Upper lobe of left lung (tissue), 6 donors: ENCODE measurements at places on chromosomes 2 and 18. TPM values are rescaled to one million over a fixed set of nuclear protein-coding genes. Genes with fewer than 3 reads are reported as not detected.

Gene RPIA
- 19.0 TPM for total RNA-seq

- H3K27ac ChIP-seq: no peak overlapping the region
- peaks cover 4% of the 10 kb centered on the region for H3K4me1 ChIP-seq
- no peaks in the 10 kb centered on the region for H3K27me3 ChIP-seq
Observed at GRCh38 chr2:29060441-29060840, 13.9 kb downstream of the PCARE start.

- no peaks in the 10 kb centered on the region for H3K36me3 ChIP-seq
- no peak for DNase-seq
- H3K27ac ChIP-seq: no peak overlapping the region
- H3K27me3 ChIP-seq: no peaks in the 10 kb centered on the region
- H3K4me3 ChIP-seq: no peak overlapping the region
Observed at GRCh38 chr2:229475778-229476177, 204.7 kb upstream of the PID1 start.

Gene UGT1A9
- total RNA-seq: not detected

DNA sequence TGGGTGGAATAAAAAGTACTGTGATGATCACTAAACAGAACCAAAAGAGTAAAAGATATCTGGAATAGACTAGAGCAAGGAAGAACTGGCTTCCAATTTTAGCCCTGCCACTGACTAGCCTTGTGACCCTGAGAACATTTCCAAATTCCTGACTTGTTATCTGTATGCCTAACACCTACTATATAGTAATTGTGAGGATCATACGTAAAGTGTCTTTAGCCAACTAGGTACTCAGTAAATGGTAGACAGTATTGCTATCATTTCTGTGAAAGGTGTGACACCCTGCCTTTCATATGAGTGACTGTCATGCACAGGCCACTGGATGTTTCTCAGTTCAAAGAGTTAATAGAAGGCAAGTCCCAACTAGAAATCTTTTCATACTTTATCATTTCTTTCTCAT, 29.8 kb downstream of the CYTIP start:
- no peaks in the 10 kb centered on the region for H3K27me3 ChIP-seq
- no peaks in the 10 kb centered on the region for H3K36me3 ChIP-seq
- no peak for DNase-seq
- H3K27ac ChIP-seq: peak overlapping the region; percentile 25
- no peak overlapping the region for H3K4me3 ChIP-seq

GRCh38 chr18:12659904-12660605, 2.1 kb upstream of the SPIRE1 start:
- no peak for DNase-seq
- peaks cover 11% of the 10 kb centered on the region for H3K4me1 ChIP-seq
- H3K27me3 ChIP-seq: no peaks in the 10 kb centered on the region
- H3K4me3 ChIP-seq: no peak overlapping the region
